ENCODE measurements at places on chromosomes 2 and 18. TPM values are rescaled to one million over a fixed set of nuclear protein-coding genes. Genes with fewer than 3 reads are reported as not detected.

Gene CBLN2
- 0.18 TPM for total RNA-seq

GRCh38 chr2:69916106-69916505 lies 1.2 kb downstream of the MXD1 start:
- peaks cover 1% of the 10 kb centered on the region for H3K4me1 ChIP-seq
- H3K27me3 ChIP-seq, result no peaks in the 10 kb centered on the region
- DNase-seq, result no peak
- peaks cover 1% of the 10 kb centered on the region for H3K36me3 ChIP-seq

- H3K27me3 ChIP-seq, result peaks cover 4% of the 10 kb centered on the region
- peak; percentile 47 for DNase-seq
- peaks cover 14% of the 10 kb centered on the region for H3K4me1 ChIP-seq
- peak overlapping the region; percentile 90 for H3K27ac ChIP-seq
- H3K4me3 ChIP-seq, result no peak overlapping the region
Observed at GRCh38 chr18:12278741-12279682, 24.9 kb downstream of the CIDEA start.

GRCh38 chr18:45631077-45631476 lies 15.8 kb downstream of the SLC14A2 start:
- H3K36me3 ChIP-seq, result no peaks in the 10 kb centered on the region
- no peaks in the 10 kb centered on the region for H3K27me3 ChIP-seq
- no peak overlapping the region for H3K27ac ChIP-seq
- H3K4me1 ChIP-seq, result peaks cover 11% of the 10 kb centered on the region
- no peak overlapping the region for H3K4me3 ChIP-seq

DNA sequence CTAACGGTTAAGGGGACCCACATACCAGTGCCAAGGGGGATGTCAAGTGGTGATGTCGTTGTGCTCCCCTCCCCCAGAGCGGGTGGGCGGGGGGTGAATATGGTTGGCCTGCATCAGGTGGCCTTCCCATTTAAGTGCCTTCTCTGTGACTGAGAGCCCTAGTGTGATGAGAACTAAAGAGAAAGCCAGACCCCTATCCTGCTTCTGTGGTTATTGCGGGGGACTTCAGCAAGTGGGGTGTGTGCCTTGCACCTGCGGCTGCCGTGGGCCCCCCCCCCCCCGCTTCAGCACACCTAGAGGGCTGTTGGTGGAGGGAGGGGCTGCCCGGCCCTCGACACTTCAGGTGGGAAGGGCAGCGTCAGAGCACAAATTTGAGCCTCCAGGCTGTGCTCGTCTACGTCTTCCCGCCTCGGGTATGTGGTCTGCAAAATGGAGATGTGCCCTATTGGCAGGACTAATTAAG lies 6.1 kb downstream of the CTDSP1 start:
- peak overlapping the region; percentile 72 for H3K4me3 ChIP-seq
- peaks cover 3% of the 10 kb centered on the region for H3K36me3 ChIP-seq
- no peak for DNase-seq
- H3K27me3 ChIP-seq, result no peaks in the 10 kb centered on the region
- H3K27ac ChIP-seq, result peak overlapping the region; percentile 95
- H3K4me1 ChIP-seq, result peaks cover 13% of the 10 kb centered on the region

Data from progenitor cell of endocrine pancreas (in vitro differentiated cells).